Purkinje cell (primary cell): ENCODE measurements at places on chromosomes 3 and 15. TPM values are rescaled to one million over a fixed set of nuclear protein-coding genes. Genes with fewer than 3 reads are reported as not detected.

The CCR3 gene
- not detected in 2 replicates for polyA plus RNA-seq

The CD96 gene
- polyA plus RNA-seq = not detected in 2 replicates

The ZNF385D gene
- 179 and 191 TPM in 2 replicates for polyA plus RNA-seq

The ADAMTS9 gene
- 1.3 TPM in 1 of 2 replicates, not detected in the other for polyA plus RNA-seq

The GPR27 gene
- polyA plus RNA-seq = 32.3 and 42.7 TPM in 2 replicates

The ANKUB1 gene
- not detected in 2 replicates for polyA plus RNA-seq

The IL20RB gene
- not detected in 2 replicates for polyA plus RNA-seq

The CCR2 gene
- polyA plus RNA-seq = not detected in 2 replicates

The RPP25 gene
- not detected in 2 replicates for polyA plus RNA-seq

The SLC27A2 gene
- not detected in 2 replicates for polyA plus RNA-seq

The SLC28A1 gene
- not detected in 2 replicates for polyA plus RNA-seq

The KLHL25 gene
- polyA plus RNA-seq = 0.60 TPM in 1 of 2 replicates, not detected in the other

The PP2D1 gene
- polyA plus RNA-seq = not detected in 2 replicates

The GRK7 gene
- polyA plus RNA-seq = not detected in 2 replicates

The ARGFX gene
- not detected in 2 replicates for polyA plus RNA-seq

The CELF6 gene
- polyA plus RNA-seq = 2.3 and 3.5 TPM in 2 replicates

The GCSAM gene
- not detected in 2 replicates for polyA plus RNA-seq

The CNTN4 gene
- polyA plus RNA-seq = 49.9 and 60.9 TPM in 2 replicates

The LRRN1 gene
- polyA plus RNA-seq = 58.5 and 59.6 TPM in 2 replicates

The TMEM158 gene
- 4.4 and 6.0 TPM in 2 replicates for polyA plus RNA-seq

The LTF gene
- polyA plus RNA-seq = not detected in 2 replicates

The SNX33 gene
- 0.25 and 1.0 TPM in 2 replicates for polyA plus RNA-seq

The FEZF2 gene
- polyA plus RNA-seq = 3.8 TPM in 1 of 2 replicates, not detected in the other

The HEXA gene
- polyA plus RNA-seq = 58.9 and 72.4 TPM in 2 replicates

The XCR1 gene
- polyA plus RNA-seq = not detected in 2 replicates

The SPRED1 gene
- 5.1 and 12.6 TPM in 2 replicates for polyA plus RNA-seq

The CPA3 gene
- not detected in 2 replicates for polyA plus RNA-seq

The BNC1 gene
- polyA plus RNA-seq = not detected in 2 replicates

The OR4F15 gene
- not detected in 2 replicates for polyA plus RNA-seq

The PATL2 gene
- polyA plus RNA-seq = not detected in 2 replicates

The BLOC1S6 gene
- polyA plus RNA-seq = 19.2 and 23.3 TPM in 2 replicates
